ENCODE measurements at places on chromosomes 7 and 10. TPM values are rescaled to one million over a fixed set of nuclear protein-coding genes. Genes with fewer than 3 reads are reported as not detected.

DNA sequence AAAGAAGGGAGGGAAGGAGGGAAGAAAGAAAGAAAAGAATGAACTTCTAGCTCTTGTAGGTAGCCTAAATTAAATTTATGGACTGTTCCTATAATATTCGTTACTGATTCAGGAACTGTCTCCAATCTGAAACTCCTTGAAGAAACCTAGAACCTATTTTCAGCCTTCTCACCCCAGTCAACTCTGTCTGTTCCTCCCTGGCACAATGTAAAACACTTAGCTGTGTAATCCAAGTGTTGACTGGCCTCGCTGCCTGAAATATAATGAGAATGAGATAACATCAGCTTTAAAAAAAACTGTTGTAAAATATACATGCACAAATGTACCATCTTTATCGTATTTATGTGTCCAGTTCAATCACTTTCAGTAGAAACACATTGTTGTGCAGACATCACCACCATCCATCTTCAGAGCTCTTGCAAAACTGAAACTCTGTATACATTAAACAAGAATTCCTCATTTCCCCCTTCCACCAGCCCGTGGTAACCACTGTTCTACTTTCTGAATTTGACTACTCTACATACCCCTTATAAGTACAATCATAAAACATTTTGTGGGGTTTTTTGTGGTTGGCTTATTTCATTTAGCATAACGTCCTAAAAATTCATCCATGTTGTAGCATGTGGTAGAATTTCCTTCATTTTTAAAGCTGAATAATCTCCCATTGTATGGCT lies 6.3 kb upstream of the C7orf33 start:
- no peak for DNase-seq

Gene ALOX5
- 22.8 TPM for total RNA-seq

- no peak for DNase-seq
Observed at GRCh38 chr7:72213081-72213480, 199.1 kb downstream of the CALN1 start.

DNA sequence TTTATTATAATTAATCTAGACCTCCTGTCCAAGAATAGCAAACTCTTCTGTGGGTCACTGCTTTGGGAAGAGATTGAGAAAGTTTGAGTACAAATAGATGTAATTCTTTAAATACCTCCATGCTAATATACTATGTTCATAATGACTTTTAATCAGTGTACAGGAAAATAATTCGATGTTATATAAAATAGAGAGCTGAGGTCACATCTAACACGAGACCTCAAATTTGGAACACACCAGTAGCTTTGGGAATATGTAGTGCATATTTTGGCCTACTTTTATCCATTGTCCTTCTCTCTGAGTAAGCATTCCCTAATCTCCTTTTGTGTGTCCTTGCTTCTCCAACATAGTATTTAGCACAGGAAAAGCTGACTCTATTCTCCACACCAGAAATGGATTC lies 27.3 kb upstream of the CABCOCO1 start:
- no peak for DNase-seq

GRCh38 chr7:52758356-52758755 lies 277.1 kb upstream of the POM121L12 start:
- no peak for DNase-seq

DNA sequence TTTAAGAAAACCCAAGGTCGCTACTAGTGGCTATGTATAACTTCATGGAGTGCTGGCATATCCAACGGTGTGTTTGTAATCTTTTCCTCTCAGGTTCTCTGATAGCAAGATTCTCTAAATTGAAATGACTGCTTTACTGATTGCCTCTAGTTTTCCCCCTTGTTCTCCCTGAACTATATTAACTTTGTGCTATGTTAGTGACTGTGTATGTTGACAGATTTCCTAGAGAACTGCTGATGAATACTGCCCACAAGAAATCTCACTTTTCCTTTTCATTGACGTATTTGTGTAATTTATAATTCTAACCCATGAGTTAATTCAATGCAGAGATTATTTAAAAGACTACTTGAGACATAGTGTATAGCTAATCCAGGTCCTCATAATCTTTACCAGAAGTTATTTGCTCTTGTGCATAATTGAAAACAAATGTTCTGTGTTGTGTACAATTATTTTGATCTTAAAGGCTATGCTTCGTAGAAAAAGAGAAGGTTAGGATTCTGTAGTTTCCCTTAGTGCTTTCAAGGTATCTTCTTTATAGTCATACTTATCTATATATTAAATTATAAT lies 70.6 kb upstream of the GLCCI1 start:
- no peak for DNase-seq

DNA sequence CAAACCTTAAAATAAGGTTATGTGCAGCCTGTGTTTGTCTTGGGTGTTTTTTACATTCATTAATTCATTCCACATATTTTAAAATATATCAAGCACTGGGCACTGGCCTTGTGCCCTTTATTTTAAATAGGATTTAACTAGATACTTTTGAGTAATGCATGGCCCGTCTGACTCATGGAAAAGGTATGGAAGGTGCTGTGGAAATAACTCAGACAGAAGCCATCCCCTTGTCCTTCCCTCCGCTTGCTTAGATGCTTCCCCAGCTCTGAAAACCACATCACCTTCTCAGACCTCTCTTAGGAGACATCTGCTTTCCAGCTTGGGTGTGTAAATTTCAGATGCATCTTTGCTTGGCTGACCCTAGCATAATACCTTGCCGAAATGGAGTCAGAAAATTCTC lies 30.5 kb downstream of the SLC18A2 start:
- no peak for DNase-seq

GRCh38 chr7:46291601-46292150 lies 370.6 kb upstream of the IGFBP3 start:
- no peak for DNase-seq

DNA sequence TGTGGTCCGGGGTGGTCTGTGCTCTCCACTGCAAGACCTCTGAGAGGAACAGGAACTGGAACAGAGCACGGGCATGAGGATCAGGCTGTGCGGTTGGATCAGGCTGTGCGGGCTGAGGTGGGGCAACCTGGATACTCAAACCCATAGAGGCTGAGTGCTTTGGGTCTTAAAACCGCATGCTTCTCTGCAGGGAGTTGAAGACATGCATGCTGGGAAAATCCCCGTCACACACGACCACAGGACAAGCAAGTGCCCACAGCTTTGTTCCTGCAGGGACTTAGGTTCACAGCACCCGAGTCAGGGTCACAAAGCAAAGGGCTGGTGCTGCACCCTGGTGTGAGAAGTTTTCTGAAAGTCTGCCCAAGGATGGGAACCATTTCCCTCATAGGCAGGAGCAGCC lies 221.2 kb downstream of the ZMYND11 start:
- no peak for DNase-seq

DNA sequence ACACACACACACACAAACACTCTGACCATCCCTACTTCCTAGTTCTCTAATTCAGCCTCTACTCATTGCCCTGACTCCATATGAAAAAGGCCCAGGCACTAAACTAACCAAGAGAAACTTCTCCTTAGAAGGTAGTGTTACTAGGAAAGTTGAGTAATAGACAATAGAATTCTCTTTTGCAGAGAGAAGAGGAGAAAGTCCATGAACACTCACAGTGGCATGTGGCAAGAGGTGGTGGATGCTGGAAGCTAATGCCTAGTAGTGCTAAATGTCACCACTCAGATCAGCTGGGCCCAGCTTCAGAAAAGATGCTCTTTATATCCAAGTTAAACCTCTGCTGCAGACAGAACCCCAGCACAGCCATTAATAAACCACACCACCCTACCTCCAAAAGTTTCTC lies 58.2 kb downstream of the SORBS1 start:
- no peak for DNase-seq

Gene PDSS1
- 66.7 TPM for total RNA-seq

Gene NKX1-2
- not detected for total RNA-seq

DNA sequence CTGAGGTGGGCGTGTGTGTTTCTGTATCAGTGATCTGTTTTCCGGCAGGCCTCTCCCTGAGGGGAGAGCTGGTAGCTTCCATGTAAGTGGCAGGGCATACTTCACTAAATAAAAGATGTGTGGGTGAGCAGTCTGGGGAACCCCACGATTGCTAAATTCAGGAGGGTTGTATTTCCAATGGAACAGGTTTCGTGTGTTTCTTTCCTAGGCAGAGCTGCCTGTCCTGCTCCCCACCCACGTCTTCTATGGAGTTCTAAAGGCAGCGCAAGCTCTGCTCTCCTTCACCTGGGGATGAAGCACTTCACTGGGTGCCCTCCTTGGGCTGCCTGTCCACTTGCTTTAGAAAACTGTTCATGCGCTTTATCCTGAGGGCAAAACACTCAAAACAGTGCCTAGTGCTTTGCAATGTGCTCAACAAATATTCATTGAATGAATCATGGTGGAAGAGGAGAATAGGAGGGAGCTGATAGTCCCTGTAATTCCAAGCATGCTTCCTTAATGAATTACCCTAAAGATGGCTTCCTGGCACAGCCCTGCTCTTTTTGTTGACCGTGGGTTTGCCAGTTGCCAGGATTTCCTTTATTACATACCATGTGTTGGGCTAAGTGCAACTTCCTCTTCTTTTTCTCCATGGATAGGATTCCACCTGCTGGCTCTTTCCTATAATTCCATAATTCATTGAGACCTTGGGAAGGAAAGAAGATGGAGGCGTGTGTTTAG lies 50.6 kb upstream of the SRPK2 start:
- peak; percentile 22 for DNase-seq

Gene FAM237B
- not detected for total RNA-seq

- DNase-seq: no peak
Observed at GRCh38 chr7:99560834-99561736, 2.6 kb downstream of the ZNF655 start.

Gene MYH16
- total RNA-seq: not detected

DNA sequence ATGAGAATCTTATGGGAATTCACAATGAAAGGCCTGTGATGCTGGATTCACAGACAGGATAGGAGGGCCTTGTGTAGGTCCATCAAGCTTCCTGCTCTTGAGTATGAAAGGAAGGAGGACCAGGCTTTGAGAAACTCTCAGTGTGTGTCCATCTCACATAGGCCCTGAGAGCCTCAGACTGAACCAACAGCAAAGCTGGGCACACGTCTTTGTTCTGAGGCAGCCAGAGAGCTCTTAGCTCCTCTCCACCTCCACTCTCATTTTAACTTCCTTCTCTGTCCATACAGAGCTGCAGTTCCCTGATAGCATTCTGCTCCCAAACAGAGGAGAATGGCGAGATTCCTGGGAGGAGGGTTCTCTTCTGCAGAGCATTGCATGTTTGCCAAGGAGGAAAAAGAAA lies 515.6 kb downstream of the CALN1 start:
- no peak for DNase-seq

Gene AGAP3
- total RNA-seq: 74.4 TPM

Gene SPDYE1
- total RNA-seq: not detected

Gene CCL24
- 1.8 TPM for total RNA-seq

Gene CTAGE8
- not detected for total RNA-seq

Gene CRYGN
- not detected for total RNA-seq

Gene OR2A42
- total RNA-seq: not detected

DNA sequence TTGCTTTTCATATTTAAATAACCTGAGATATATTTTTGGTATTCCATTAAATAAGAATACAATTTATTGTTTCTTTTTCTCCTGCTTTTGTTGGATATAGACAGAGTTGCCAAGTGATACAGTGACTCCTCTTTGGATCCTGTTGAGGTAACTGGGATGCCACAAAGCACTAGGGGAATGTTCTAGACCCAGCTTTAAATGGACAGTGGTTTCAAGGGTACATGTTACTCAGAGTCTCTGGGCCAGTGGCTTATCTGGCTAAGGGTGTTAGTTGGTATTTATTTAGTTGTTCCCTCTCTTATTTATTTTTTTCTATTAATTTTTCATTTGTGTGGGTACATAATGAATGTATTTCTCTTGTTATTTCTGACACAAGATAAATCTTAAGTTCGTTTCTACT lies 9.1 kb downstream of the GBF1 start:
- no peak for DNase-seq

- no peak for DNase-seq
Observed at GRCh38 chr7:1624999-1625927, 44.8 kb upstream of the ELFN1 start.

GRCh38 chr7:8455426-8455825 lies 22.0 kb downstream of the NXPH1 start:
- no peak for DNase-seq

- DNase-seq: peak; percentile 53
Observed at GRCh38 chr7:85186521-85187241, at the start of gene SEMA3D. Gene SEMA3D, minus strand, starts transcription at chr7:85187056. Its CDS starts 65,165 bp downstream, at chr7:85121891.

Gene ELN
- 16.0 TPM for total RNA-seq

DNA sequence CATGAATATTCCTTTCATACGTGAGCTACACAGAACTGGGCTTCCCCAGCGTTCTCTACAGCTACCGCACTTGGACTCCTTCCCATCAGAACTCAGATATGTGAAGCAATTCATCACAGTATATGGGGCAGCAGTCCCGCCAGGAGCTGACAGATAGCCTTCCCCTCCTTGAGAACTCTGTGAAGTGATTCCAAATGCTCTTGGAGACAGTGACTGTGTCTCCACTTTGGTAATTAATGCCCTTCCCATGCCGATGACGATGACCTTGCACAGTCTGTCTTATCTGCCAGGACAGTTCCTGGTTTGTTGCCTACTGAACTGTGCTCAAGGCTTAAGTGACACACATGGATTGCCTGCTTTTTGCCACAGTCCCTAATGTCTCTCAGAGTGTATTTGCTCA lies 75.0 kb upstream of the AFAP1L2 start:
- no peak for DNase-seq

GRCh38 chr7:44712012-44712411 lies 36.6 kb upstream of the ZMIZ2 start:
- DNase-seq: no peak

DNA sequence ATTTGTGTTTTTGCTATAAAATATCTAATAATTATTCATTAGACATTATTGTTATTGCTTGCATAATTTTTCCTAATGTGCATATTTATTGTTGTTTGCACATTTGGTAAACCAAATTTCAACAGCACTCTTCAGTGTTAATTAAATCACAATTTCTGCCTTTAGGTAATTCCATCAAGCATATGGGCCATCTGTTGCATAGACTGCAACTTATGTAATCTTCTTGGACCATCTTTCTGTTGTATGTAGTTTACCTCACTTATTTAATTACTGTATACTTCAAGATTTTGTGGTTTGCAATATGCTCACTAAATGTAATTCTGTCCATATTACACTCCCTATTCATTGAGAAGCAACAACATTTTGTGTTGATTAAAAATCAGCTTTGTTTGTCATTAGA lies 1360.1 kb downstream of the REEP3 start:
- DNase-seq: no peak

- DNase-seq: no peak
Observed at GRCh38 chr10:14296065-14296709, 34.5 kb downstream of the FRMD4A start.

DNA sequence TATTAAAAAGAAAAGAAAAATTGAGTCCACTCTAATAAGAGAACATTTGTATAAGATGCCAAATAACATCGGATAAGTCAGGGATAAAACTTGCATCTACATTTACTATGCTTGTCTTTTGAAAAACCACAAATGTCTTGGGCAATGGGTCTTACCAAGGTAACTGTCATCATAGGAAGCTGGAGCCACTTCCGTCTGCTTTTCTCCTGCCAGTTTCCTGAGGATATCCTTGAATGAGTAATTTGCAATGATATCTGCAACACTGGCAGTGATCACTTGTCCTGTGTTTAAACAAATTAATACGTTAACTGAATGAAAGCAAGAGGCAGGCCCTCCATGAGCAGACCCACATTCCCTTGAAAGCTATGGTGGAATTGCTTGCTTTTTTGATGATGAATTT lies 47.3 kb downstream of the ITGA8 start:
- no peak for DNase-seq

Gene WDR86
- 33.3 TPM for total RNA-seq
